ENCODE measurements at places on chromosomes 1 and 21.

GRCh38 chr1:23559985-23560741 is 862 bp upstream of the ID3 start:
- DNase-seq: no peak

- no peak for DNase-seq
Observed at GRCh38 chr21:20942523-20942922, 55.7 kb upstream of the NCAM2 start.

DNA sequence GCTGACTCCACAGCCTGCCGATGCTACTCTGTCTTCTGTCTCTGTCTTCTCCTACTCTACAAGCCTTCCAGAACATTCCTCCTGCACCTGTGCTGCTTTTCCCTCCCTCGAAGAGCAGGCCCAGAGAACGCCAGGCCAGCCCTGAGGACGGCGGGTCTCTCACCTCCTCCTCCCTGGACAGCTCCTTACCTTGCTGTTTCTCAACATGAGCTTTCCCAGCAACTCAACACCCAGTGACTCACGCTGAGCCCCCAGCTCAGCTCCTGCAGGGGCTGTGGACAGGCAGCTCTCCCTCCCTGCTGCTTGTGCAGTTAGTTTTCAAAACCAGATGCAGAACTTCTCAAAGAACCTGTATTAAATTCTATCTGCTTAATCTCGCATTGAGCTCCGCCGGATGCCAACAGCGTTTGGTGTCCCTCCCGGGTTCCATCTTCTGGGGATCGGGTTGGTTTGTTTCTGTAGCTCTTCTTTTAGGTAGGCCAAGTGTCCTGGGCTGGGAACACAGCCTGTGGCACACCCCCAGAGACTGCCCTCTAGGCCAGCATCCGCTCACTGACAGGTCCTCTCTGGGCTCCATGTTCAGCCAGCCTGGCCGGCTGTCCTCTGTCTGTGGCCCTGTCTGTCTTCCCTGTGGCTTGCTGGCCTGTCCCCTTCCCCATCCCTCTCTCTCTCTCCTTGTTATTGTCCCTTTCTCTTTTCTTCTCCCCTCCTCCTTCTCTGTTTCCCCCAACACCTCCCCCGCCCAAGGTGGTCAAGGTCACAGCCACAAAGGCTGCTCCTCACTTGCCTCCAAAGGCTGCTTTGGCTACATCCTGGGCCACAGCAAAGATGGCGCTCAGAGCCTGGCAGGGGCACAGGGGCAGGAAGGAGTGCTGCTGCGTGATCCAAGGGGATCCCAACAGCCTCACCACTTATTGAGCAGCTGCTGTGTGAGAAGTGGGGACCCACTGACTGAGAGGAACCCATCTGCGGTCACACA is 391.0 kb downstream of the MATN1 start:
- DNase-seq: no peak

GRCh38 chr21:18384771-18385170 is 18.8 kb downstream of the TMPRSS15 start:
- no peak for DNase-seq

- no peak for DNase-seq
Observed at GRCh38 chr1:162502077-162502476, 4.5 kb downstream of the UHMK1 start.

DNA sequence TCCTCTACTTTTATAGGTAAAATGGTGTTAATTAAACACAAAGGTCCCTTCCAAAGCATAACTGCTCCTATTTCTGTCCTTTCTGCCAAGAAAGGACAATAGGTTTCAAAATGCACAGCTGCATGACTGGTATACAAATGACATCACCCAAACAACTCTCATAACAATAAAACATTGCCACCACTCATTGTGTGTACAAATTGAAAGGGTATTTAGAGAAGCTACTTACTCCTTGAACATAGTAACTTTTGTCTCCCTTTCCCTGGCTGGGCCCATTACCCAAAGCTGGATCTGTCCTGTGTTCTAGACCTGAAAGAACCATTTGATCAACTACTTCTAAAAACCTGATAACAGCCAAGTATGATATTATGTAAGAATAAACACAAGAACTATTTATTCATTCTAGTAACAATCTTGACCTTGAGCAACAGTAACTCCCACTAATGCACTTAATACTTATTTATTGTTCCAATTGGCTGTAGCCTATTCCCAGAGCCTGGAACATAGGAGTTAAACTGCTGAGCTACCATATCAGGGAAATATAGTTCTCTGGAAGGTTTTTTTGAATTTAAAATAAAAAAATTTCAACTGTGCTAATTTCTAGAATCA is 38.2 kb downstream of the TTLL7 start:
- DNase-seq: peak; percentile 79

DNA sequence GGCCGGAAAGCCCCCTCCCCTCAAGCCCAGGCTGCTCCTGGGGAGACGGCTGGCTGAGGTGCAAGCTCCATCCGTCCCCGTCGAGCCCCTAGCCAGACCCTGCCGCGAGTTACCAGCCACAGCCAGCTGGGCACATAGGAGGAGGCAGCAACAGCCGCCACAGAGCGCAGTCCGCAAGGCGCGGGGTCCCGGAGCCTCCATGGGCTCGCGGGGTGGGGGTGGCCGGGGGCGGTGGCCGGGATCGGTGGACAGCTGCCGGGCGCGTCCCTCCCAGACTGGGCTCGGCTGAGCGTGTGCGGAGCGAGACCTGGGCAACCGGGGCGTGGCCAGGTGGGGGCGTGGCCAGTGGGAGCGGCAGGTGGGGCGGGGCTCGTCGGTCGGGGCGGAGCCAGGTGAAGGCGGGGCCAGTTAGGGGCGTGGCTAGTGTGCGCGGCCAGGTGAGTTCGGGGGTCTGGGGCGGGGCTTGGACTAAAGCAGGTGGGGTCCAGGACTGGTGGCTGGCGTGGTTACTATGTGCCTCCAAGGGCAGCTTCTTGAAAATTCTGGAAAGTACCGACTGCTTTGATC is at the start of gene CD164L2:
Gene CD164L2, minus strand, starts transcription at position 295 of the 567 bp plus-strand sequence. Its CDS starts 94 bp downstream, at position 201.
- no peak for DNase-seq

GRCh38 chr1:243313635-243314536 is 58.0 kb downstream of the SDCCAG8 start:
- DNase-seq: no peak

DNA sequence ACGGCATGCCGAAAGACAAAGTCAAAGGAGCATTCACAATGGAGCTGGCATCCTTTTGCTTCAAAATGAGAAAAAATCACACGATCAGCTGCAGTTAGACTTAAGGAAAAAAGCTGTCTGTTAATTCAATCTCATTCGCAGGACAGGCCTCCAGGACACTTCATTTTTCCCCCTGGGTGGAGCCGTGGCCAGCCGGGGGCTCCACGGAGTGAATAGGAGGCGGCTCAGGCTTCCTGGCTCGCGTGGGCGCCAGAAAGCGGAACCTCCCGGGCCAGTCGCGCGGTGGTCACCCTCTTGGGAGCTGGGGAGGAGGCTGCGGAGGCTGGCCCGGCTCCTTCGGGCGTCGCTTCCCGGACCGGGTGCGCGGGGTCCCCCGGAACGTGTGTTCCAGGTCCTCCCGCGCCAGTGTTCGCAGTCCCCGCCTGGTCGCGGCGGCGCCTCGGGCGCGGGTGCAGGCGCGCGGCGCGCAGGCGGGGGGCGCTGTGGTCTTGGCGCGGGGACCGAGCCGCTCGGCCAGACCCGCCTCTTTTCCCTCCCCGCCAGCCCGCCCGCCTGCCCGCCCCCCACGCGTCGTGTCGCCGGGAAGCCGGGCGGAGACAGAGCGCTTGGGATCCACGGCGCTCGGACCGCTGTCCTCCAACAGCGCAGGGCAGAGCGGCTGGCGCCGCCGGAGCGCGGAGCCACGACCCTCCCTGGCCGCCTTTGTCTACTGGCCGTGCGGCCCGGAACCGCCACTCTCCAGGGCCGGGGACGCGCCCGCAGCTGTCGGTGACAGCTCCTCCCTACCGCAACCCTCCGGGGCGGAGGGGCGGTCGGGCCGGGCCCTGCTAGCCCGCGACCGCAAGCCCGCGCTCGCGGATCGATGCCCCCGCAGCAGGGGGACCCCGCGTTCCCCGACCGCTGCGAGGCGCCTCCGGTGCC is at the start of gene RHOU:
Gene RHOU, plus strand, starts transcription at position 599 of the 921 bp plus-strand sequence. Its CDS starts 264 bp downstream, at position 863.
- peak; percentile 89 for DNase-seq

DNA sequence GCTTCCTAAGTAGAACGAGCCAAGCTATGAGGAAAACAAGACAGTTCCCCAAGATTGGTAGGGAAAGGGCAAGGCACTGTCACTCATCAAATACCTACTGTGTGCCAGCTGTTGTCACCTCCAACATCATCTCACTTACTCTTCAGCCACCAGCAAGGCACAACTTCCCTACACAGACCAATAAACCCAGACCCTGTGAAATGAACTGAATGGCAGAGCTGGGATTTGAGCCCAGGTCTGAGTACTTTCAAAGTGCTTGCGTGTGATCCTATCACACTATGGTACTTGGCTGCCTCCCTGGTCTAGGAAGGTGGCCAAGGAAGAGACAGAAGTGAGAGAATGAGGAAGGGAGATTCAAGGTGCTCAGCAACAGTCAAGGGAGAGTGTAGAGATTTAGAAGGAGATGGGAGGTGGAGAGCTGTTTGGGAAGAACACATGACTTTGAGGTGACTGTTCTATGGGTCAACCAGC is 16.7 kb upstream of the TRIM63 start:
- no peak for DNase-seq

- DNase-seq: no peak
Observed at GRCh38 chr1:58902830-58903513, 119.1 kb upstream of the JUN start.

All from Ammon's horn (tissue), 1 donor.